ENCODE measurements at places on chromosomes 4 and X.

DNA sequence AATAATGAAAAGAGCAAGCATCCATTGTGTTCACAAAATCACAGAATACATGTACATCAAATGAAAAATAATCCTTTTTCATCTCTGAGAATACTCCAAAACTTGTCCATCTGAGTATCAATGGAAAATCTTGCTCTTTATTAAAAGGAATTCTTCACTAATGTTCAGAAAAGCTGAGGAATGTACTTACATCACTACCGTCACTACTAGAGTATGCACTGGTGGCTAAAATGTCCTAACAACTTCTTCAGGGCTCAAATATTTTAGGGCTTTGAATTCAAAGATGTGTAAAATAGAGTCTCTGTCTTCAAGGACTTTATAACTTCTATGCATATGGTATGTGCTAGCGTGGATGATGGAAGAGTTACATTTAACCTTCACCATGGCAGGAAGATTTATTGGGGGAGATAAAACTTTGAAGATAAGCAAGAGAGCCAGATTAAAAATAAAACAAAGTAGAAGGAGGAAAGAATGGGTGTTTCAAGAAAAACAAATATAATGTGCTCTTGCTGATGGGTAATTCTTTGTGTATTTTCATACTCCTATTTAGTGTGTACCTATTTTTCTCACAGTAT is 55.1 kb downstream of the DMD start:
- DNase-seq, result no peak

GRCh38 chrX:37347420-37347819 is 1.7 kb upstream of the PRRG1 start:
- DNase-seq, result no peak

- DNase-seq, result no peak
These were observed 533.2 kb upstream of the AGA start for GRCh38 chr4:177975315-177975987.

DNA sequence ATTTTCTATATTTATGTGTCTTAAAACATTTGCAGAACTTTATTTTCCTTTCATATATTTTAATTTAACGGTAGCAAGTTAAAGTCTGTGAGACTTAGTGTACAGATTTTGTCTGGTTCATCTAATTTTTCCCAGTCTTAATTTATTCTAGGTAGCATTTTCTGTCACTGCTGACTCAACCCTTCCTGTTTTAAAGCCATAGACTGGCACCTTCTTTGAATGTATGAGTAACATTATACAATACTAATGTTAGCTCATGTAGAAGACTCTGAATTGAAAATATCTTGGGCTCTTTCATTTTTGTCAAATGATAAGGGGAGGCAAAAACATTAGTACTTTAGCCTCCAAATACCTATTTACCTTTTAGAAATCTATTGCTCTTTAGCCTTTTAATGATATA is 43.6 kb downstream of the BLTP1 start:
- DNase-seq, result no peak

DNA sequence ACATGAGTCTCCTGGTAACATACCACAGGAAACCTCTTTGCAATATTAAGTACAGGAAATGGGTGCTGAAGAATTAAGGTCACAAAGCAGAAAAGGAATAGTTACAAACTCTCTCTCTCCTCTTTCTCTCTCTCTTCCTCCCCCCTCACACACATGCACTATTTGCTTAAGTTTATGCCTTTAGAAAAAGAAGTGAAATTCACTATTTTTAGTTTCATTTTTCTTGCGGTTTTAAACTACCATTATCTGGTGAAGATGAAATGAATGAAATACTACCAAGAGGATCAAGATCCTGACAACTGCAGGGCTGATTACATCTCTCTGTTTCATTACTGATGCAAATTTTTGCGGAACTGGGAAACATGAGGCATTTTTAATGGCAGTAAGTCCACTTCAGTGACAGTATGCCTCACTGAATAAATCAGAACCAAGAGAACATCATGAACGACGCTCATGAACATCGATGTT is 64.3 kb upstream of the FTHL17 start:
- DNase-seq, result peak; percentile 37

- peak; percentile 42 for DNase-seq
These were observed 54.0 kb downstream of the JADE1 start for GRCh38 chr4:128863312-128864075.

DNA sequence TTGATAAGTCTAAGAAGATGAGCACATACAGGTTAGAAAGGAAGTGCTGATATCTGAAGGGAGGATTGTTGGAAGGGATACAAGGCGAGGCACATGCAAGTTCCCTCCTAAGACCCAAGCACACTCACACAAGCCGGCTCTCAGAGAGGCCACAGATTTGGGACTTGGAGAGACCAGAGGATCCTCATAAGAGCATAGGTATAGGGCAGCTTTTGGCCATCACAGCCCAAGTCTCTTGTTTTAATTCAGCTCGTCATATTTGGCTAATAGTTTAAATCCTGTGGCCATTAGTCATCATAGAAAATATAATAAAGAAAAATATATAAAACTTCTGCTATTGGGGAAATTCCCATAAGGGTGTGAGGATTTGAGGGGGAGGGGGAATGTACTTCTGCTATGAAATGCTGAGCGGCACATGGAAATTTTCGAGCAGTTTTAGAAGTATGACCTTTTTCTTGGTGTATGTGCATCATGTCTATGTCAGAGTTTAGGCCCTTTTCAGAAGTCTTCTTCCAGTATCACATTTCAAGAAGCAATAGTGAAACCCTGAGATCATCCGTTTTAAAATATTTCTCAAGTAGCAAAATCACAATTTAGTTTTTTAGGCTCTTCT is 97.7 kb downstream of the NFKB1 start:
- DNase-seq, result peak; percentile 30

DNA sequence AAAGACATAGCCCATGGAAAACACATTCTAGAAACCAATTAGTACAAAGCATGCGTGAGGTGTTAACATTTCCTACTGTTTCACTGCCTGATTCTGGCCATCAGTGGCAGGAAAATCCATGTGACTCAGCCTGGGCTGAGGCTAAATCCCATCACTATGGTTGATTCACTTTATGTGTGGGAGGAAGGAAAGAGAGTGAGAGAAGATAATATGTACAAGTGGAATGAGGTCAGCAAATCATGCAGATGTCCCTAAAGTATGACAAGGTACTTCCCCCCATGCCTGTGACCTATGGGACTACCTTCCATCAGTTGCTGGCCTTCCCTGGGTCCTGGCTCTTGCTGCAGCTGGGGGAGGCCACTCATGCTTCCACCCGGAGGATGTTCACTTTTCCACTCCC is 64.2 kb upstream of the MAP3K15 start:
- DNase-seq, result no peak

GRCh38 chr4:85514117-85514516 is 39.2 kb downstream of the ARHGAP24 start:
- DNase-seq, result no peak

DNA sequence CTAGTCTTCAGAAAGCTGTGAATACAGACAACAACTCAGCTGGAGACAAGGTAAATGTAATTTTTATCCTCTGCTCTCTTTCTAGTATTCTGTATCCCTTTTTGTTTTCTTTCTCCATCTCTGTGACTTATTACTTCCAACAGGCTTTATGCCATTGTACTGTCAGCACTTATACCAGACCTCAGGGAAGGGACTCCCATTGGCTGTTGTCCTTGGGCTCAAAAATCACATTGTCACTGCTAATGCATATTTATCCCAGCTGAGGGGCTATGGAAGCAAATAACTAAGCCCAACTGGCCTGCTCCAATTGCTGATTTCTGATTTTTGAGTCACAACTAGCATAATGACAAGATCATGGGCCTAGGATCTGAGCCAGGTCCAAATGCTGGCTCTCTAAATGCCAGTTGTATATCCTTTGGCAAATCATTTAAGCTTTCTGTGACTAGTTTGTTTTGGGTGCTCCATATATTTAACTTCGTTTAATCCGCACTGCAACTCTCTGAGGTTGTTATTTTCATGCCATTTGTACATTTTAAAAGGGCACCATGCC is 395.1 kb upstream of the GNPDA2 start:
- no peak for DNase-seq

DNA sequence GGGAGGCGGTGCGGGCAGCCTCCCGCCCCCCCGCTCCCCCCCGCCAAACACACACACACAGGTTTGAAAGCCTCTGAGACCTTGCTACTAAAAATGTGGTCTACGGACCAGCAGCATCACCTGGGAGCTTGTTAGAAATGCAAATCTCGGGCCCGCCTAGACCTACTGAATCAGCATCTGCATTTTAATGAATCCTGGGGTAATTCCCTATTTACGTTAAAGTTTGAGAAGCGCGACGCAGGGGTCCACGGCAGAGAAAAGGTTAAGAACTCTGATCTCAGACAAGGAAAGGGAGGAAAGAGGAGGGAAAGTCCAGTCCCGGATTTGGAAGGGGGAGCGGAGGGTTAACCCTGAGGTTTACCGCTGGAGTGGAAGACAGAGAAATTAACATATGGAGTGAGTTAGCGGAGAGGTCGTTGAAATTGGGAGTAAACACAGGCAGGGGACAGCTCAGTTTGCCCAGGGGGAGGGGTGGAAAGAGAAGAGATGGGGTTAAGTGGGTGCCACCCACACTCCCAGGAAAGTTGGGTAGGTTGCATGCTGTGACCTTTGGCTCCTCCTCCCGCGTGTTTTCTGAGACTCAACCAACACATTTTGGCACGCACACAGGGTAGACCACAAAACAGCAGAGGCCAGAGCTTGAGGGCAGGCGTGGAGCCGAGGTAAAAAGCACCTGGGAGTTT is 483.6 kb downstream of the BCOR start:
- DNase-seq, result no peak

DNA sequence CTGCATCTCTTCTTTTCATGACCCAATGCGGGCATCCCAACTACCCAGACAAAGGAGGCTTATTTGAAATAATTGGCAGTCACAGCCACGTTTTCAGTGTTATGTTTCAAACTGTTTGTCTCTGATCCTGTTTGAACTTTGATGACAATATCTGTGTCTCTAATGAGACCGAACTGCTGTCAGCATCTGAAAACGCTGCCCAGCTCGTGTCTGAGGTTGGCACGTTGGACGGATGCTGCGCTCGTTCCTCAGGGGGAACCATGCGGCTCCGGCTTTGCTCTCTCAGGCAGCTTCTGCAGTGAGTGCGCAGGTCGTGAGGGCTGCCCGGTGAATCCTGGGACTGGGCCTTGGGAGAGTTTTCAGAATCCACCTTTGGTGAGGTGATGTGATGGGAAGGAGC is 58.4 kb upstream of the SORBS2 start:
- no peak for DNase-seq

GRCh38 chr4:37645736-37646135 is 40.4 kb downstream of the RELL1 start:
- DNase-seq, result no peak

- peak; percentile 6 for DNase-seq
These were observed 2.1 kb upstream of the IL2 start for GRCh38 chr4:122458625-122459024.

DNA sequence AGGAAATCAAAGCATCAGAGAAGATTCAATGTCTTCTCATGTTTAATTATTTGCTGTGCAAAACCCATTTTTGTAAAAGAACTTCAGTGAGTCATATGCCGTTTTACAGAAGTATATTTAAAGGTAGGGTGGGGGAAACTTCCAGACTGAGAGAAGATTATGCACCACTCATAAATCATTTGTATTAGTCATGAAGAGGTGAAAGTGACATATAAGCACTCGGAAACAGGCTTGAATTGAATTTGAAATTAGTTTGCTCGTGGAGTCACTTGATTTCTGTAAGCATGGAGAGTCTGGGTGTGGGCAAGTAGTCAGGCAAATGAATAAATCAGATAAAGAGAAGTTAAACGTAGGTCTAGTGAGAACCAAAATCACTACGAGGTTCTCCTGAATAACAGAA is 335.1 kb downstream of the ANK2 start:
- no peak for DNase-seq

DNA sequence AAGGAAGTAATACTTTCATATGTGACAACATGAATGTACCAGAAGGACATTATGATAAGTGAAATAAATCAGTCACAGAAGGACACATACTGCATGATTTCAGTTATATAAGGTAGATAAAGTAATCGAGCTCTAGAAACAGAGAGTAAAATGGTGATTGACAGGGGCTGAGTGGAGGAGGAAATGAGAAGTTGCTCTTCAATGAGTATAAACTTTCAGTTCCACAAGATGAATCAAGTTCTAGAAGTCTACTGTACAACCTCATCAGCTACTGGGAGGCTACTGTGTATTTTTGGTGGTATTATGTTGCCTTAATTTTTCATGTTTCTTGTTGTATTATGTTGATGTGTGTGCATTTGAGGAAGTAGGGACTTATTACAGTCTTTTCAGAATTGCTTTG is 270.9 kb upstream of the GRIA3 start:
- no peak for DNase-seq

DNA sequence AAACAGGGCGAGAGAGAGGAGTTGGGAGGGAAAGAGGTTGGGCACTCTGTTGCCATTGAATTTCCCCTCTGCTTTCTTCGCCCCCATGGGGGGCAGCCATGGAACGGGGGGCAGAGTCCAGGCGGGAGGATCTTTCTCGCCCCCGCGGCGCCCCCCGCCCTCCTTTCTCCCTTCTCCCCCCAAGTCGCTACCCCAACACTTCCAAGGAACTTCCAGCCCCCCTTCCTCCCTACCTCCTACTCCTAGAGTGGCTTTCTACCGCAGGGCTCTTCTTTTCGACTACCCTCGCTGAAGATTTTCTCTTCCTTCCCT is 594 bp upstream of the STAG2 start:
- DNase-seq, result no peak

GRCh38 chr4:4871242-4871572 is 11.7 kb downstream of the MSX1 start:
- DNase-seq, result peak; percentile 37

- no peak for DNase-seq
These were observed 53.6 kb downstream of the CORIN start for GRCh38 chr4:47784222-47784621.

DNA sequence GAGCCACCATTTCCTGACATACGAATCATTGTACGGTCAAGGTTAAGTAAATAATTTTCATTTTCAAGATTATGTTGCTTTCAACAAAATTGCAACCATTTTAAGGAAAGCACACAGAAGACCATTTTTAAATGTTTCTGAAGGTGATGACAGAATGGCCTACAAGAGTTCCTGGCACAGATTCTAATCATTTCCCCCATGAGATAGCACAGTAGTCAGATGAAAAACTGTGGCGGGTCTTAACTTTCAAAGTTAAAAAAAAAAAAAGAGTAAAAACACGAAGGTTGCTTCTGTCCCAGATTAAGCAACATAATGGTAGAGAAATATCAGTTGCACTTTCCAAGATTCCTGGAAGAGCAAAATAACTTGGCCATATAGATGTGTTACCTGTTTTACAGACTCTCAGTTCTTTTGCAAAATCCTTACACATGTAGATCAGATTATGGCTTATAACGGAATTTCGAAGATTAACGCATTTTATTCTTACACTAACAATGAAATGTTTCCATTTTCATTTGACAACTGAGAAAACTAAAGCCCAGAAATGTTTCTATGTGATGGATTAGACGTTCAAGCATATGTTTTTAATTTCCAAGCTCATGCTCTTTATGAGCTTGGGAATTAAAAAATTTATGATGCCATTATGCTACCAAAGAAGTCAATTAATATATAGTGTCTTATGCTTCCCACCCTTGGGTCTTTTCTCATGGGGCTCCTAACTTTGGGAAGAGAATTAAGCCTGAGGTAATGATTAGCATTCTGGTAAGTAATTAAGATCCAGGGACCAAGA is 335.1 kb upstream of the CLNK start:
- DNase-seq, result no peak

GRCh38 chrX:17025621-17026302 is 79.3 kb downstream of the REPS2 start:
- no peak for DNase-seq

GRCh38 chr4:140293979-140294378 is 79.5 kb upstream of the SCOC start:
- DNase-seq, result no peak

GRCh38 chr4:40525752-40526598 is 103.7 kb downstream of the RBM47 start:
- no peak for DNase-seq

GRCh38 chr4:52946855-52947254 is 84.7 kb downstream of the RASL11B start:
- DNase-seq, result no peak
